Suppressor macrophage treated with lipopolysaccharide for 1 hour (primary cell): ENCODE measurements at places on chromosomes 5 and 9.

DNA sequence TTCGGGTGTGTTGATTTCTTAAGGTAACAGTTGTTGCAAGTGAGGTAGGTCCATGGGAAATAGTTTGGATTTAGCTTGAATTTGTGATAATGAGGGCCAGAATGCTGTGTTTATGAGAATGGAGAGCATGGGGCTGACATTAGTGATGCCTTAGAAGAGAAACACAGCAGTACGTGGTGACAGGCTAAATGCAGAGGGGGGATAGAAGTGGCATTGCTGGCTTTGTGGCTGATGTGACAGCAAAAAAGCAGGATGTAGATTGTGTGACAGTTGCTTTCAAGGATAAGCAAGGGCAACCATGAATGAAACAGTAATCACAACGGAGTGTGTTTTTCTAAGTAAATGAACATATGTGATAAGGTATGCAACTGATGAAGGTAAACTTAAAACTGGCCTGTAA is 103.4 kb upstream of the SGCD start:
- no peak for DNase-seq

DNA sequence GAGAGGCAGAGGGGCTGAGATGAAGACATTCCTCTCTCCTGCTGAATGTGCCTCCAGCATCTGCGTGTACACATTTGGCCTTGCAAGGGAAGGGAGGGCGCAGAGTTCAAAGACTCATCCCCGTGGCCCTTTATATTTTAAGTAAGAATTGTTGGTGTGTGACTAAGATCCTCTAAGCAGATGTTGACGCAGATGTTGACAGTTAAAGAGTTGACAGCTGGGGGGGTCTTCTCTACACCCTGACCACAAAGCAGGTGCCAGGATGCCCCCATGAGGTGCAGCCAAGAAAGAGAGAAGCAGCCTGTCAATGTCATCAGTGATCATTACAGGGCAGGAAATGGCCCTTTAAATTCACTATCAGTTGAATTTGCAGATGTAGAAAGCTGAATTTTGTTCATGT is 262.9 kb downstream of the IRX1 start:
- DNase-seq, result no peak

DNA sequence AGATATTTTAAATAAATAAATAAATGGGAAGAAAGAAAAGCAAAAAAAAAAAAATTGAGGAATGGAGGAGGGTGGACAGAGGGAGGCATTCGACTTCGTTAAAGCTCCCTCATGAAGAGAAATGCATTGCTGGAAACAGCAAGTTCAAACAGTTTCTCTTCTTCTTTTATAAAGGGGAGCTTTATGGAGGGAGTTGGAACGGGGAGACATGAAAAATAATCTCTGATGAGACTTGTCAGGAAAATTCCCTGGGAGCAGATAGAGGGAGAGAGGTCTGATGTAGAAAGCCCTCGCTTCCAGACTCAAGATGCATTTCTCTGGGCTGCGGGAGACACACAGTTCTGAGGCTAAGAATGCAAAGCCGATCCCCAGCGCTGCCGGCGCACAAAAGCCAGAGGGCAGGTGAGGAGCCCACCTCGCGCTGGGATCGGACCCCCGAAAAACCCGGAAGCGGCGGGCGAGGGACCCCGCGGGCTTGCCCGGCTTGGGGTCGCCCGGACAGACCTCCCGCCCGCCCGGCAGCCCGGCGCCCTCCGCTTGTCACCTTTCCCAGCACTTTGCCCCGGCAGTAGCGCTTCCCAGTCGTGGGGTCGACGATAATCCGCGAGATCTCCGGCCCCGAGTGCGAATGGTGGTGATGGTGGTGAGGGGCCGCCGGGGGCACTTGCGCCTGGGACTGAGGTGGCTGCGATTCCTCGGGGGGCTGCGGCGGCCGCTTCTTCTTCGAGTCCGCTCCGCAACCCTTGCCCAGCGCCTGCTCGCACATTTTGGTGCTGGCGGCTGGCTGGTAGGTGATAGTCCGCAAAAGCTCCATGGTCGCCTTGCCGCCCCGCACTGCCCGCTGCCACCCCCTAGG is 512 bp downstream of the PLK2 start:
- peak; percentile 32 for DNase-seq

GRCh38 chr5:52751137-52751536 is 36.6 kb upstream of the ITGA1 start:
- no peak for DNase-seq

DNA sequence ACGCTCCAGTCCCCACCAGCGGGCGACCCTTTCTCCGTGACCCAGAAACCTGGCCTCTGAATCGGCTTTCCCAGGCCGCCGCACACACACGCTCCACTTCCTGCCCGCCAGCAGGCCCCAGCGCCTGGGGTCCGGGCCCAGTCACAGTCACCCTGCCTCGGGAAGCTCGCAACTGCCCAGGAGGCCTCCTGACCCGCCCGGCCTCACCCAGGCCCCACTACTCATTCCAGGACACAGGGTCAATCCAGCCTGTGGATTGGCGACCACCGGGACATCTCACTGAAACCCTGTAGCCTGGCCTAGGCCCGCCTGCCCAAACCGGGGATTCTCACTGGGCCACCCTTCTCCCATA is 2.7 kb upstream of the IRX4 start:
- no peak for DNase-seq

- DNase-seq, result no peak
Measured at GRCh38 chr5:53331463-53331862, 149.0 kb upstream of the FST start.

DNA sequence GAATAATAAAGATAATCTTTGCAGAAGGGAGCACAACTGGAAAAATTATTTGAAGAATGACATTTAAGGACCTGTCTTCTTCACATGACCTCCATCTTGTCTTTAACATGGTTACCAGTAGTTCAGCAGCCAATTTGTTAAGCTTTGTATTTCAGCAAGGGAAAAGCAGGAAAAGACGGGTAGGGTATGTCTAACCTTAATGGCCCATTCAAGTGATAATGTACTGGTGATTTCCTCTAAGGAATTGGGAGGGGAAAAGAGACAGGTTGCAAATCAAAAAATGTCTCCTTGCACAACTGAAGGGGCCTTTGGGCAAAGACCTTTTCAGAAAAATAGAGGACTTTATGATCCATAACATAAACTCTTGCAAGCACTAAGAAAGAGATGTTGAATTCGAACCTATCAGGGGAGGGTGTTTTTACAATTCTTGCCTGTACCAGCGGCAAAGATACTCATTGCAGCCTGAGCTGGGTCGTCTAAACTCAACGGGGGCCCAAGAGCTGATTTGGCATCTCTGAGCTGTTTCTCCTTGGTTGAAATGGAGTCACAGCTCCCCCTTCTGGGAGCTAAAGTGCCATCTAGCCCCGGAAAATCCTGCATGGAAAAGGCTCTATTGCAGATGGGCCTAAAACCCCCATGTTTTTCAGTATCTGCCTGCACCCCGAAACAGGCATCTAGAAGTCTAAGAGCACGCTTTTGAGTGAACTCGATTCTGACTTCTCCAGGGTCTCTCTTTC is 3.8 kb downstream of the BRINP1 start:
- peak; percentile 25 for DNase-seq

GRCh38 chr9:112422417-112423148 is 42.7 kb downstream of the HSDL2 start:
- DNase-seq, result no peak

DNA sequence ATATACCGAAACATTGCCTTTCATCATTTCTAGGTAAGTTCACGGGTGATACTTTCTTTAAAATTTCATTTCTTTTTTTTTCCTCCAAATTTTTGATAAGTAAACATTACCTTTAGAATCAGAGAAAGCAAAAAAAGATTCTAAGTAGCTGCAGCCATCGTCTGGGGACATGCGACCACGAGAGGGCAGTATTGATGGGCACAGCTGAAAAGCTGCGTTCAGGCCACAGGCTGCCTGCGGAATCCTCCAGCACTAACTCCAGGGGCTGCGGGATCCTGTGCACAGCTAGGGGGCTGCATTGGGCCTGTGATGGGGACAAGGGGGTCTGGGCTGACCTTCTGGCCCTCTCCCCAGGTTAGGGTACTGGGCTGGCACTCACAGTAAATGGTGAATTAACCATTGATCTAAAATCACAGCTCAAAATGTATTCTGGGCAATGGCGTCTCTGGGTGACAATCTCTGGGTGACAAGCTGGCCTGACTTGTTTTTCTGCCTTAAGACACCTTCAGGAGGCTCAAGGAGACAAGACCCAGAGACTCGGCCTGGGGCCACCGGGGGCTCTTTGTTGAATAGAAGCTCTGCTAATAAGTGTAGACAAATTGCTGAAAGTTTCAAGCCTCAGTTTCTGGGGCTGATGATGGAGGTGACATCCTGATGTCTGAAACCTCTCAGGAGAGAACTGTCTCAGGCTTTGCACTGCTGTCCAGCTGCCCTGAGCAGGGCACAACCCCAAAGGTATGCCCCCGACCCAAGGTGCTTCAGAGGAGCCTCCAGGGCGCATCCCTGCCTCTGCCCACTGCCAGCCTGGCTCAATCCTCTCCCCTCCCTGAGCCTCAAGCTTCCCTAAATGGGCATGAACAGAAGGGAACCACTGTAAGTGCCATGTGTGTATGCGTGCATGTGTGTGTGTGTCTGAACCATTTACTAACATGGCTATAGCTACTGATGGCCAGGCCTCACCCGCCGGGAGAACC is 44.3 kb upstream of the SARDH start:
- DNase-seq, result peak; percentile 85

DNA sequence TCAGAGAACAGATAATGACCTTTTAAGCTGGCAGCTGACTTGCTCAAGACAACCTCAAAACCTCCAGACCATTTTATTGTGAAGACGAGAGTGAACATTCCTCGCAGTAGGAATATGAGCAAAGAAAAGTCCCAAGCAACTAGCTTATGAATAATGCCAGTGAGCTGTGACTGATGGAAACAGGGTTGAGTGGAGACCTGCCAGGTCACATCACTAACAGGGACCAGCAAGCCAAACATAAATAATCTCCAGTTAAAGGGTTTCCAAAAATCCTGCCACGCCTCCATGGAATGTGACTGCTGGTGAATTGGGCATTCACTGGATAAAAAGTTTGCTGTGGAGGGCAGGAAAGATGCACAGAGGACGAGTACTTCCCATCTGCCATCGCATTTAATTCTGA is 185.4 kb downstream of the CRB2 start:
- DNase-seq, result no peak

DNA sequence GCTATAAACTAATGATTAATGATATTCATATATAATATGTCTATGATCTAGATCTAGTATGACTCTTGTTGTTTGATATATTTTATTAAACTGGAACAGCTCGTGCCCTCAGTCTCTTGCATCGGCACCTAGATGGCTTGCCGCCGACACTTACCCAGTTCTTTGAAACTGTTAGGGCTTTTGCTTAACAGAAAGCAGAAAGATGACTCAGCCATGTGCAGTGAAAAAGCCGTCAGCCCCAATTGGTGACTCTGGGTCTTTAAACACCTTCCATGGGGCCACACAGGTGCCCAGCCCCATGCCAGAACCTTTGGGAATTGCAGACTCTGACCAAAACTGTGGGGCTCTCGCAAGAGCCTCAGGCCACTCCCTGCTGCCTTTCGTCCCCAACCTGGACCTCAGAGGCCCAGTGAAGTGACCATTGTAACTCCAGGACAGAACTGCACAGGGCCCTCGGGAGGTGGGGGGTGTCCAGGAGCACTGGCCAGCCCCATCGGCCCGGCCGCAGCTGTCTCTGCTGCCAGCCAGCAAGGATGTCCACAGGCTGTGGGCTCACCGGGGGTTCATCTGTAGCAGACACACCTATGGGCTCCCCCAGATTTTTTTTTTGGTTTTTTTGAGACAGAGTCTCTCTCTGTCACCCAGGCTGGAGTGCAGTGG is 7.8 kb downstream of the LCN10 start:
- DNase-seq, result no peak

GRCh38 chr5:97425511-97425910 is 242.5 kb upstream of the RIOK2 start:
- DNase-seq, result peak; percentile 15

DNA sequence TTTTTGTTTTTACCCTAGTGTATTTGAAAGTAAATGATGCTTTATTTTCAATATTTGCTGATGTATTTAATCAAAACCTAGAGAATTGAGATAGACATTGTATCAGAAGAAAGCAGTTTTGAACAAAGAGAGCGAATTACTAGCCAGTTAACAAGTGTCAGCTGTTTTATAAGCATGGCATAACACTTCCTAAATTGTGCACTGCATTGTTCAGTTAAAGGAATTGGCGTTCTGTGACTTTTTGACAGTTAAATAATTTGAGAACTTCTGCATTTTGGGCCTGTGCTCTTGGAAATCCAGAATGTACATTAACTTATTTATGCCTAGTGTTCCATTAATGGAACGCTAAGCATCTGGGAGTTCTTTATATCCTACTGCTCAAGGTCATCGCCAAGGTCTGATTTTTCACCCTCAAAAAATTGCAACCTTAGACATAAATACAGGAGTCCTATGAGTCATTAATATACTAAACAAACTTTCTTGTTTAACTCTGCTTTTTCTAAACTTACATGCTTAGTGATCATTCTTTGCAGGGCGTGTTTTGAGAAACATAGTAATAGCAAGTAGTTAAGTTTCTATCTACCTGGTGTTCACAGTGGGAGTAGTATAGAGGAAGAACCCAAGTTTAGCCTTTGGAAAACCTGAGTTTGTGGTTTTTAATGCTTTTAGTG is 31.1 kb downstream of the RASA1 start:
- DNase-seq, result peak; percentile 63

- peak; percentile 73 for DNase-seq
Measured at GRCh38 chr5:66840511-66841013, 244.4 kb downstream of the MAST4 start.

- DNase-seq, result peak; percentile 22
Measured at GRCh38 chr5:118611332-118611945, 376.9 kb downstream of the DTWD2 start.

DNA sequence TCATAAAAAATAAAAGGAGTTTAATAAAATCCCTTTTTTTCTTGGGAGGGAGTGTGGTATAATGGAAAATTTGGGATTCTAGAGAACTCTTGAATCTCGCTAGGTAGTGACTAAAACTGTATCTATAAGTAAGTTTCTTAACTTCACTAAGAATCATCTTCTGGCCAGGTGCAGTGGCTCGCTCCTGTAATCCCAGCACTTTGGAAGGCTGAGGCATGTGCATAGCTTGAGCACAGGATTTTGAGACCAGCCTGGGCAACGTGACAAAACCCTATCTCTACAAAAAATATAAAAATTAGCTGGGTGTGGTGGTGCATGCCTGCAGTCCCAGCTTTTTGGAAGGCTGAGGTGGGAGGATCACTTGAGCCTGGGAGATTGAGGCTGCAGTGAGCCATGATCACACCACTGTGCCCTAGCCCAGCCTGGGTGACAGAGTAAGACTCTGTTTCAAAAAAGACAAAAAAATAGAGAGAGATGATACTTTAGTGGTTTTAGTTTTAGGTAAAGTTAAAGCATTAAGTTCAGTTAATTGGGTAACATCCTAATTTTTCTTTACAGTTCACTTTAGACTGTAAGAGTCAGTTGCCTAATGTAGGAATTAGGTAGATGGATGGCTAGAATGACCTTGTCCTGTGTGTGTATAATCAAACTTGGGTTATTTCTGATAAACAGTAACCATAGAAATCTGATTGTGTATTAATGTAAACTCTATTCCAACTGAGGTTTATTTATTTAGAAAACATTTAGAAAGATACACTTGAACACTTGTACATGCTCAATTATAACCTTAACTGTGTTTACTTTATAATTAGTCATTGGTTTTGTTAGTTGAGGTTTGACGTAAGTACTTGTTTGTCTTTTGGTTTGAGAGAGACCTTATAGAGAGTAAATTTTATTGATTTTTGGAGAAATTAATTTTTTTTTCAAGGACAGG is 17.8 kb downstream of the UNC13B start:
- no peak for DNase-seq
